Stimulated activated CD4-positive, alpha-beta T cell treated with anti-CD3 and anti-CD28 coated beads, Interleukin-1b, Interleukin-23, amount 100 ng/mL, for 1 hour (primary cell): ENCODE measurements at places on chromosomes 11 and 22.

- no peak for DNase-seq
These were observed 53.7 kb upstream of the DEPDC7 start for GRCh38 chr11:32962016-32962415.

DNA sequence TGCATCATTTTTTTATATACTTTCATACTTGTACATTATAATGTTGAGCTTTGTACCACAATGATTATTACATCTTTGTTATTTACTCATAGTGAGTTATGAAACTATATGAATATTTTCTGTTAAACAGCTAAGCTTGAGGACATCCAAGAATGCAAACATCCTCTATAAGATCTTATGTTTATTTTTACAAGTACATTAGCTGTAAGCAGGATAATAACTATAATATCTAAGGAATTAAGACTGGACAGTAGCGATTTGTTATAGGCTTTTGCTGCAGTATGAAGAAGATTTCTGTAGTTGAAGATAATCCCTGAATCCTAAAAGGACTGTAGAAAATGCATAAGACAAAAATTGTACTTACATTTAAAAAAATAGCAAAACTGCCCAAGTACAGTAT lies 176.0 kb downstream of the METTL15 start:
- DNase-seq, result no peak

- no peak for DNase-seq
These were observed 31.6 kb upstream of the CAVIN3 start for GRCh38 chr11:6351782-6352382.

- DNase-seq, result no peak
These were observed 113.2 kb downstream of the MIAT start for GRCh38 chr22:26770624-26771023.

DNA sequence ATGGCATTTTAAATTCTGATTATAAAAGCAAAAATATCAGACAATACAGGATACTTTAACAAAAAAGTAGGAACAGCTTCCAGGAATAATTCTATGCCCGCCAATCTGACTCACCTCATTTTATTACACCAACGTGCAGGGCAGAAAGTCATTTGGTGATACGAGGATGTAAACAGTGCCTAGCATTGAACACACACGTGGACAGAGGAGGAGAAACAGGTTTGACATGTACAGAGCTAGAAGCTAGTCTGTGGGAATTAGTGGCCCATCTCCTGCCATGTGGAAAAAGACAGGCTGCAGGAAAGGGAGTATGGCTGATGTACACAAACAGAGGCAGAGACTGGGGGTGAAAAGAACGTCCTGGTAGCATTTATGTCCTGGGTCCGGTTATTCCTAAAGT lies 9.0 kb upstream of the SPINDOC start:
- DNase-seq, result no peak

- DNase-seq, result no peak
These were observed 55.5 kb downstream of the MYO7A start for GRCh38 chr11:77183431-77183984.

DNA sequence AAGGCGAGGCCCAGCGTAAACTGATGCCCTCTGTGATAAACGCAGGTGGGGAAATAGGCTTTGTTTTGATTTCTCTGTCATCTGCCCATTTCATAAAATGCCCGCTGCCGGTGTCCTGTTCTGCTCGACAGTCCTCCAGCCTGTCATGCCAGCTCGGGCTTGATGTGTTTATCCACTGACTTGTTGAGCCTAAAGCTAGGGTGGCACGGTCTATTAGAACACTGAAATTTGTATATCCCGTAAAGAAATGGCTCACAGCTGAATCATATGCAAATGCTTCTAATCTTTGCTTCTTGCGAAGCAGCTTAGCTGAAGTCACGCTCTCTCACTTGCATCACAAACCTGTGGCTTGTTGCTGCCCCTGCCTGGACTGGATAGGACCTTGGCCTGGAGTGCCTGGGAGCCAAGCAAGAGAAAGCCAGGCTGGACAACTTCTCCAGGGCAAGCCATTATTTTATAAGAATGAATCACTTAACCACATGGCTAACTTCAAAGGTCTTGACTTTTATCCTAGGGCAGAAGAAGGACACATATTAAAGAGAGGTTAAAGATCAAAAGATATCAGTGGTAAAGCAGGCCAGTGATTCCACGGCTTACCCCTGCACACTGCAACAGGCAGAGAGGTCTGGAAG lies 33.1 kb downstream of the EHF start:
- DNase-seq, result no peak

DNA sequence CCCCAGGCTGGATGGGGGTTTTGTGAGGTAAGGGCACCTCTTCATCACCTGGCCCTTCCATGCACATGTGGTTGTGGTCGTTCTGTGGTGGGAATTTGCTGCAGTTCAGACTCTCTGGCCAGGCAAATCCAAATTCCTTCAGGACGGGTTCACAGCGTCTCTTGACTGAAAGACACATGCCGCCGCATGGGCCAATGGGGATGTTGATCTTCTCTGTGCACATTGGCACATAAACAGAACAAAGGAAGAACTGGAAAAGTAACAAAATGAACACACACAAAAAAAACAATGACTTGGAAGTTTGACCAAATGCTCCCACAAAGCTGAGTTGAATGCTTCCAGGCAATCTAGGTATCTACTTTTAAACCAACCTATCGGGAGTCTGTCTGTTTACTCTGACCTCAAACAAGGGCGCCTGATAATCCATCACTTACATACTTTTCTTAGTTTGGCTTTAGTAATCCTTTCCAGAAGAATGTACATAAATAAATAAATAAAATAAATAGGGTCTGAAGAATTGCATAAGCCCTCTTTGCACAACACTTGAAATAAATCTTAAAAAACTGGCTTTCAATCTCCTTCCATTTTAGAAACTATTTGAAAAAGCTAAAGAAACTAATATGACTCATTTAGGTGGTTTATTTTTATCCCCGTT lies 2.8 kb downstream of the FZD4 start:
- no peak for DNase-seq

DNA sequence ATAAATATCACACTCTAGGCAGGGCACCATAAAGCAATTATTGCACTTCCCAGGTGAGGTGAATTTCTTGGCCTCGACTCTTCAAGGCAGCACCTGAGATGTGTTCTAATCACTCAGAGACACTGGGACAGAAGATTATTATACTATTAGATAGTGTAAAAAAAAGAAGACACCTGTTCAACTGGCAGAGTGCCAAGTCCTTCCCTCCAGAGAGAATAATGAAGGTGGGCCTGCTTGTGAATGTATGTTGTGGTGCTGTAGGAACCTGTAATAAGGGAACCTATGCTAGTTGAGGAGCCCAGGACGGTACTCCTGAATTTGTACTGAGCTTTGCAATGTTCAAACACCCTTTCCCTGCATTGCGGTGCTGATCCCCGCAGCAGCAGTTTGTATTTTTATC lies 107.5 kb downstream of the NXPE2 start:
- no peak for DNase-seq

GRCh38 chr11:72069787-72070251 lies 10.5 kb downstream of the NUMA1 start:
- DNase-seq, result no peak

GRCh38 chr11:32580967-32581366 lies 2.7 kb upstream of the EIF3M start:
- DNase-seq, result no peak
